CD4-positive, alpha-beta T cell treated with Interleukin-21 for 1 hour (primary cell): ENCODE measurements at places on chromosomes 6 and 20.

DNA sequence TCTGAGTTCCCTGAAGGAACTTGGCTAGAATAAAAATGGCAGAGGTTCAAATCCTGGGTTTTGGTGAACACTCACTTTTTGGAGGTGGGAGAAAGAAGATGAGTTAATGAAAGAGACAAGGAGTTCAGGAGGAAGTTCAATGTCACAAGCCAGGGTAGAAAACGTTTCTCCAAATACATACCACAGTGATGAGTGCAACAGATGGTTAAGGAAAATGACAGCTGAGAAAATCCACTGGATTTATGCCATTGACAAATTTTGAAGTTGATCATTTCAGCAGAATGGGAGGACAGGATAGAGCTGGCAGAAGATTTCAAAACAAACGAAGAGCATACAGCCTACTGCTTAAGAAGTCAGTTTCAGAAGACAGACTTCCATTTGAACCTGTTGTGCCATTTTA, 122.7 kb downstream of the GFRAL start:
- no peak for DNase-seq

DNA sequence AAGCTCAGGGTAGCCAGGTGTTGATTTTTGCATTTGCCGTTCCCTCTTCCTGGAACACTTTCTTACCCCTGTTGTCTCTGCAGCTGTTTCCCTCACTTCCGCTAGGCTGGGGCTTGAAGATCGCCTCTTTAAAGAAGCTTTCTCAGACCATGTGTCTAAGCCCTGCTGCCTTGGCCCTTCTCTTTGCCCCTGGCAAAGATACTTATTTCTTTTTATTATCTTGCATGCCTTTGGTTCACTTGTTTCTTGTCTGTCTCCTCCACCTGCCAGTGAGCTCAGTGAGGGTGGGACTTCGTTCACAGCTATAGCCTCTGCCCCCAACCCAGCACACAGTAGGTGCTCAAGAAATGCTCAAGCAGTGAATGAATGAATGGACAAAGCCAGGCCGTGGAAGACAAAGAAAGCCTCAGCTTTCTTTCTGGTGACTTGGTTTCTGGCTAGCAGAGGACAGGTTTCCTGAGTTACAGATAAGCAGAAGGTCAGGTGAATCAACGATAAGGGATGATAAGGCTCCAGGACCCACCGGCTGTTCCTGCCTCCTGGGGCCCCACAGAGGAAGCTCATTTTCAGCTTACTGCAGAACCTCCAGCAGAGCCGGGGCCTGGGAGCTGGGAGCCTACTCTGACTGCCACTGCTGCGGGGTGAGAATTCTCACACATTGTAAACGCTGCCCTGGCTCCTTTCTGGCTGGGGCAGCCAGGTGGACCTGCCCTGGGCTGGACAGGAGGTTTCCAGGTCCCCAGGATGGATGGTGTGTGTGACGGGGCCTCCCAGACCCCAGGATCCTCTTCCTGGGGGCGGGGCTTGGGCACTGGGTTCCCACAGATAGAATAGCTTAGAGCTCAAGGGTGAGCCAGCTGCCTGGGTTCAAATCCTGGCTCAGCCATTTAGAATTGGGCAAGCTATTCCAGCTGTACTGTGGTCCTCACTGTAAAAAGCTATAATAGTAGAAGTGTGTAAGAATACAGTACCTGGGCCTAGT, 29.8 kb downstream of the SNAI1 start:
- no peak for DNase-seq

DNA sequence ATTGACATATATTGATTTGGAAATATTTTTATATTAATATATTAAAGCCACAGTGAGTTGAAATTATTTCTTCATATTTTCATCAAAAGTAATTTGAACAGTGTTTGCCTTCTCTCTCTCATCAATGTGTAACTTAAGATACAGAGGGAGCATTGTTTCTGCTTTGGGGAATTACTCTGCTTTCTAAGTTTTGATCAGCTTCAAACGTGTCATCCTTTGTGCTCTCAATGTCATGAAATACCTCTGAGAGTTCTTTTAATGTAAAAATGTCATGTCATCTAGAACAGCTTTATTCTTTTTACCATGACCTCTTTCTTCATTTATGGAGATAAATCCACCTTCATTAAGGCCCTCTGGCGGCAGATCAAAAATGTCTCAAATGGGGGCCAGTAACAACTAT, 259.4 kb upstream of the STXBP5 start:
- no peak for DNase-seq

- peak; percentile 64 for DNase-seq
Observed at GRCh38 chr6:32845384-32845884, 1.6 kb upstream of the PSMB8 start.

DNA sequence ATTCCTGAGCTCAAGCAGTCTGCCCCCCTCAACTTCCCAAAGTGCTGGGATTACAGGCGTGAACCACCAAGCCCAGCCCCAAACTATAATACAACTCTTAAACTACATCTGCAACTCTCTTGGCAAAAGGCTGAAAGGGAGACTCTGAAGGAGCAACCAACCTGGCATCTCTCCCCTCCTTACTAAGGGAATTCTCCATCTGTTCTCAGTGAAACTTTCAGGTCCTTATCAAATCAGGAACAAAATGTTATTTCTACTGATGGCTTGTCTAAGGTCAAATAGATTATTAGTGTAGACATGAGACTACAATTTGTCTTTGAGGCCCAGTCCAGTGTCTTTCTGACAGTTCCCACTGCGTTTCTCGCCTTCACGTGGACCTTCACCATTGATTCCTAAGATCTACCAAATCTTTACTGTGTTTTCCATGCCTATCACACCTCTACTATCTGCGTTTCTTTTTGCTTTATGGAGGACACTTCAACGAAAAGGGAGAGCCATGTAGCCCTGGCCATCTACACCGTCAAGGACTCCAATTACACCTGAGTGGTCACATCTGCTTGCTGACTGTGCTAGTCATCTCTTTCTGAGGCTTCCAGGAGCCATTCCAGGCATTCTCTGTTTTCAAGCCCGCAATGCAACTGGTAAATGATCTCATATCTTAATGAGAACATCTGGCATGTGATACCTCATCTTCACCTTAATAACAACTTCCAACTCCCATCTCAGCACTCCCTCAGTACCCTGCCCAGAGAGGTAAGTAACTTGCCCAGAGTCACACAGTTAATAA, 405.7 kb upstream of the CITED2 start:
- no peak for DNase-seq

DNA sequence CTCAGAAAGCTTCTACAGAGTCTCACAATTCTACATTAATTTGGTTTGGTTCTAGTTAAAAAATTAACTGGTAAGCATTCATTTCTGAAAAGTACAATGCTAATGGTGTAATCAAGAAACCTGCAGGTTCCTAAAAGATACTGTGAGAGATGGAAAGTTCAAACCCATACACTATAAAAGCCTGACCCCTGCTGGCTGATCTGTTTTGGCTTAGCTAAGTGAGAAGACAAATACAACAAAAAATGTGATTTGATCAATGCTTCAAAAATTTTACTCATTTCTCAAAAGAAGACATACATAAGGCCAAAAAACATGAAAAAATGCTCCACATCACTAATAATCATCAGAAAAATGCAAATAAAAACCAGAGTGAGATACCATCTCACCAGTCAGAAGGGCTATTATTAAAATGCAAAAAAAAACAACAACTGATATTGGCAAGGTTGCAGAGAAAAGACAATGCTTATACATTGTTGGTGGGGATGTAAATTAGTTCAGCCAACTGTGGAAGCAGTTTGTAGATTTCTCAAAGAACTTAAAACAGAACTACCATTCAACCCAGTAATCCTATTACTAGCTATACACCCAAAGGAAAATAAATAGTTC, 102.8 kb downstream of the MOXD1 start:
- peak; percentile 28 for DNase-seq

- DNase-seq = no peak
Observed at GRCh38 chr6:134870677-134871498, 79.0 kb downstream of the ALDH8A1 start.

DNA sequence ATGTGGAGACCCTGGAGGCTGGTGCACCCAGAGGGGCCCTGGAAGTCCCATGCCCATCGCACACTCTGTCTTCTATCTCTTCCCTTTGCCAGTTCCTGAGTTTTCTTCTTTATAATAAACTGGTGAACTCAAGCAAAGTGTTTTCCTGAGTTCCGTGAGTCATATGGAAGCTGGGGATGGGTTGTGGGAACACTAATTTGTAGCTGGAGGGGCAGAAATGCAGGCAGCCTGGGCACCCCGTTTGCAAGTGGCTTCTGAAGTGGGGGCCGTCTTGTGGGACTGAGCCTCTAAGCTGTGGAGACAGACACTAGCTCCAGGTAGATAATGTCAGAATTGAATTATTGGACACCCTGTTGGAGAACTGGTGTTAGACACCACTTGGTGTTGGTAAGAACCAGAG, 3.2 kb upstream of the PPP1R3G start:
- DNase-seq = no peak

DNA sequence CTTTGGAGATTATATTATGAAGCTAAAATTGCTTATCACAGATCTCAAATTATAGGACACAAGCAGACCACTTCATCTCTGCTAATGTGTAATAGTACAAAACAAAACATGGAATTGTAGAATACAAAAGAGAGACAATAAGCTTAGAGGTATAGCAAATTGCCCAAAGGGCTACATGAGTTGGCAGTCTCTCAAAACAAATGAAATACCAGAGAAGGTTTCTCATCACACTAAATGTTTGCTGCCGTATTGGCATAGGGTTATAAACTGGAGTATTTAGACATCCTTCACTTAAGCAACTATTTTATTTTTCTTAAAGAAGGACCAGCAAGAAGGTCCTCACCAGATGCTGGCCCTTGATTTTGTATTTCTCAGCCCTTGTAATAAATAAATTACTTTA, 5.9 kb upstream of the EYA4 start:
- no peak for DNase-seq

- DNase-seq = no peak
Observed at GRCh38 chr20:12203981-12204380, 286.3 kb downstream of the BTBD3 start.

- DNase-seq = no peak
Observed at GRCh38 chr6:1424306-1424927, 35.0 kb downstream of the FOXF2 start.

GRCh38 chr6:91161246-91161645, 574.4 kb upstream of the MAP3K7 start:
- no peak for DNase-seq

GRCh38 chr6:56359201-56359899, 112.0 kb upstream of the COL21A1 start:
- peak; percentile 54 for DNase-seq

DNA sequence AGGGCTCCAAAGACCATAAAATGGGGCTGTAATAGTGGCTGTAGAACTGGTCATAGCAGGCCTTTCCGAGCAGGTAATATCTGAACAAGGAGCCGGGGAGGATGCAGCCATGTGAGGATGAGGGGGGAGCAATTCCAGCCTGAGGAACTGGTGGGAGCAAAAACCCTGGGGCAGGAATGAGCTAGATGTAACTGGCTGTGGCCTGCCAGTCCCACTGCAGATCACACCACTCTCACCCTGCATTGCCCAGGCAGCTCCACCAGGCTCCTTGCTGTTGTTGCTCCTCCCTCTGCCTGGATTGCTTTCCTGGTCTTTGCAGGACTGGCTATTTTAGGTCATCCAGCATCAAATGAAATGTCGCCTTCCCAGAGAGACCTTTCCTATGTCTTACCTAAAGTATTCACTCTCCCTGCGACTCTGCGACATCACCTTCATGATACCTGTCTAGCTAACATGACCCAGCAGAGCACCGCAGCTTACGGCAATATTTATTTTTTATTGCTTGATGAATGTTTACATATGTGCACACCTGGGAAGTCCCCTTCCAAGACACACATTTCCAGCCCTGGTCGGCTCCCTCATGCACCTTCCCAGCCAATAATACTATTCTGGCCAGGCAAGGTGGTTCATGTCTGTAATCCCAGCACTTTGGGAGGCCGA, 2.4 kb upstream of the ZFP64 start:
- no peak for DNase-seq

- DNase-seq = no peak
Observed at GRCh38 chr6:167462514-167463312, 137.8 kb downstream of the TTLL2 start.

GRCh38 chr6:128803911-128804310, 79.0 kb upstream of the LAMA2 start:
- no peak for DNase-seq
